ENCODE measurements at places on chromosomes 7 and 10.

GRCh38 chr7:83696101-83696500 is 47.2 kb upstream of the SEMA3E start:
- DNase-seq, result no peak

DNA sequence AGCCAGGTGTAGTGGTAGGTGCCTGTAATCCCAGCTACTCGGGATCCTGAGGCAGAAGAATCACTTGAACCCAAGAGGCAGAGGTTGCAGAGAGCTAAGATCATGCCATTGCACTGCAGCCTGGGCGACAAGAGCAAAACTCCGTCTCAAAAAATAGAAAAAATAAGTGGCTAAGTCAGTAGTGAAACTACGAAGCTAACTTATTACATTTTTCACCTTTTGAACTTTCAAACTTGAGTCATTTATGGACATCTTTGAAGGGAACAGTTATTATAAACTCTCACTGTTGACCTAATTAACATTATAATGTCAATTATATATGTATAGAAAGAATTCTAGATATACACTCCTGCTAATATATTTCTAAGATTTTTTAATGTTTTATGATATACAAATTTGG is 541.5 kb upstream of the C7orf33 start:
- no peak for DNase-seq

DNA sequence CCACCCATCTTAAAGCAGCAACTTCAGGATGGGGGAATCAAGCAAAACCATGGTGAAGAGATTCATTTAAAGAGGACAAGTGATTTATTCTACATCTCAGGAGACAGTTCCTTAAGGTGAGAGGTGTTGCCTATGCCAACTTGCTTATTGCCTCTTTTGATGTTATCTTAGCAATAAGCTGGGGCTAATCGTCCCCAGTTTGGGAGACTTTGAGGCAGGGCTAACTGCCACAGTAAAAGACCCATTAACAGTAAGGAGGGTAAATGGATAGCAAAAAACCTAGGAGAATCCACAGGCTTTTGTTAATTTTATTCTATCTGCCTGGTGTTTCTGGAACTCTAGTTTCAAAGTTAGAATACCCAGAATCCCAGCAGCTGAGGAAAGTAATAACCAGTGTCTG is 22.1 kb upstream of the HERPUD2 start:
- no peak for DNase-seq

GRCh38 chr10:46002916-46003693 is 27.3 kb downstream of the NCOA4 start:
- DNase-seq, result no peak

Data from naive thymus-derived CD4-positive, alpha-beta T cell (primary cell).